CMK (cell line): ENCODE measurements at places on chromosomes 12 and 14.
A peak's percentile ranks its signal among the peaks of the same experiment; 100 is the strongest.

DNA sequence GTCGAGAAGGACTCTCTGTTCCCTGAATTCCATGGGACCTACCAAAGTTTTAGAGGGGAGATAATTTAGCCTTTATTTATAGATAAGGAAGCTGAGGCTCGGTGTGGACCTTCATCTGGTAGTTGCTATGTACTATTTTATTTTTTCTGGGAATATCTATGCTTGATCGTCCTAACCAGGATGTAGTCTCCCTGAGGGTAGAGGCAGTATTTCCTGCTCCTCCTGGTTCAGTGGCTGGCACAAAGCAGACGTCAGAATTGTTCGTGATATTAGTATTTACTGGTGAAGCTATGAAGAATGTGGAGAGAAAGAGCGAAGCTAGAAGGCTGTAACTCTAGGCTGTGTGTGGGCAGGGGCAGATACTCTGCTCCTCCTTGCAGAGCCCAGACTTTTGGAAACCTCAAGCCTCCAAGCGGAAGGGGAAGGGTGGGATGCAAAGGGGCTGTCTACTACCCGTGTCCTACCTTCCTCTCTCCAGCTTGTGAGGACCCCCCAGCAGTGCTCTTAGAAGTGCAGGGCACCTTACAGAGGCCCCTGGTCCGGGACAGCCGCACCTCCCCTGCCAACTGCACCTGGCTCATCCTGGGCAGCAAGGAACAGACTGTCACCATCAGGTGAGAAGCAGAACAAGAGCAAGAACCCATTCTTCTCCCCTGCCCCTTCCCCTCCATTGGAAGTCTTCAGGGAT is 1.4 kb downstream of the LRP10 start:
- no peak for DNase-seq

GRCh38 chr12:91239481-91239880 is 56.9 kb upstream of the DCN start:
- DNase-seq: no peak

DNA sequence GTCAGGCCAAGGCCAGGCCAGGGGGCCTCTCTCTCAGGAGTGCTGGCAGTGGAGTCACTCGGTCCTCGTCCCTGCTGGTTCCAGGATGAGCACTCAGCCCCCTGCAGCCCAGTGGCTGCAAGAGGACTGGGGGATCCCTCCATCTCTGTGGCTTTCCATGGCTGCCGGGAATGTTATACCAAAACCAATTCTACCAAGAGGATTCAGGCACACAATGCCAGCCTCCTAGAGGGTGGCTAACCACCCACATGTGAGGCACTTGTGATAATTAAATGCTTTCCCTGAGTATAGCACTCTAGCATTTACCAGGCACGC is 21.9 kb downstream of the ASB2 start:
- no peak for DNase-seq

DNA sequence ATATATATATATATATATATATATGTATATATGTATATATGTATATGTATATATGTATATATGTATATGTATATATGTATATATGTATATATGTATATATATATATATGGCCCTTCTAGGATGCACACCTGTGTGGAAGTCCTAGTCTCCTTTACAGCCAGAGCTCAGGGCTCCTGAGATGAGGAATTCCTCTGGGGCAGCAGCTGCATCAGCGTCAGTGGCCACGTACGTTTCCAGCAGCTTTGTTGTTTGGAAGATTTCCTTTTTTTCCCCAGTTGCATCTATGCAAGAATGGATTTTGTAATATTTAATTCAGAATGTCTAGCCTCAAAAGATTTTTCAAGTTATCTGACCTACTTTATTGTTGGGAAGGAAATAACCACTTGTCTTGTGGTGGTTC is 68.6 kb downstream of the TNFAIP2 start:
- no peak for DNase-seq

DNA sequence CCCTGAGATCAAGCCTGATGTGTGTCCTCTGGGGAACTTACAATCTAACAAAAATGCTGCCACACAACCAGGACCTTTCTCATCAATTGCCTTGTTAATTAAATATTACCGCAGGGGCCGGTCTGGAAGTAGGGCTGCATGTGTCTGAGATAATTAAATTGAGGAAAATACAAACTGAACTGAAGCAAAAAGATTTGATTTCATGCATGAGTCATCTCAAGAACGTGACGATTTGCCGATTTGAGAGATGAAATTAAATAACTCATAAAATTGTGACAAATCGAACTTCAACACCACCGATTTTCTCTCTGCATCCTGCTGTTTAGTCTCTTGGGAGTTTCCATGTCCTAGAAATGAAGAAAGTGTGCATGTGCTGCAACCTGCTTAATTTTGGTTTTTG is 94.6 kb upstream of the DAAM1 start:
- DNase-seq: no peak

GRCh38 chr14:100504372-100505078 is 82.7 kb downstream of the BEGAIN start:
- DNase-seq: no peak

DNA sequence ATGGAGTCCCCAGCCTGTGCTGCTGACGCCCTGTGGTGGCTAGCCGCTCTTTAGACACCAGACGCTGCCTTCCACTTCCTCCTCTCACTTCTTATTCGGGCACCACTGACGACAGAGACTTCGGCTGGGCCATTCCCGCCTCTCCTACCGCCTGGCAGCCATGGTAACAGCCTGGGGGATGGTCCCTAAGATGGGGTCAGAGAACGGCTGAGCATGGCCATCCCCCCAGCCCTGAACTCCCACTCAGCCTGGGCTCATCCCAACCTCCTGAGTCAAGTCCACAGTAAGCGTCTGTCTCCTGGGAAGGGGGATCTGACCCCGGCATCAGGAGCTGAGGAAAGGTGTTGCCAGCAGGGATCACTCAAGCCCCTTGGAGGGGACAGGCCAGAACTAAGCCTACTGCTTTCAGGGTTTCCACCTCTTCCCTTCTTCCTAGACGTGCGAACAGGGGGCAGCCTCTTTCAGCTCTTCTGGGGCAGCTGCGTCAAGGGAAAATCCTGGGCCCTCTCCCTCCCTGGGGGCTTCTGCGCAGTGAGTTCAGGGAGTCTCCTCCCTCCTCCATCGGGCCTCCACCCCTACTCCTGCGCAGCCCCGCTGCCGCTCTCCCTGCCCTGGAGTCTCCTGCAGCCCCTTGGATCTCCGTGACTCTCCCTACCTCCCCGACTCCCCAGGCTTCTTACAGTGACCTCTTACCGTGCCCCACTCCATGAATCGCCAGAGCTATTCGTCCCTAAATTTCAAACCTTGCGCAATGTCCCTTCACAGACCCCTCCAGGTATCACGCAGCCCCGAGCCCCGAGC is 643 bp upstream of the TAMALIN start:
- DNase-seq: no peak

DNA sequence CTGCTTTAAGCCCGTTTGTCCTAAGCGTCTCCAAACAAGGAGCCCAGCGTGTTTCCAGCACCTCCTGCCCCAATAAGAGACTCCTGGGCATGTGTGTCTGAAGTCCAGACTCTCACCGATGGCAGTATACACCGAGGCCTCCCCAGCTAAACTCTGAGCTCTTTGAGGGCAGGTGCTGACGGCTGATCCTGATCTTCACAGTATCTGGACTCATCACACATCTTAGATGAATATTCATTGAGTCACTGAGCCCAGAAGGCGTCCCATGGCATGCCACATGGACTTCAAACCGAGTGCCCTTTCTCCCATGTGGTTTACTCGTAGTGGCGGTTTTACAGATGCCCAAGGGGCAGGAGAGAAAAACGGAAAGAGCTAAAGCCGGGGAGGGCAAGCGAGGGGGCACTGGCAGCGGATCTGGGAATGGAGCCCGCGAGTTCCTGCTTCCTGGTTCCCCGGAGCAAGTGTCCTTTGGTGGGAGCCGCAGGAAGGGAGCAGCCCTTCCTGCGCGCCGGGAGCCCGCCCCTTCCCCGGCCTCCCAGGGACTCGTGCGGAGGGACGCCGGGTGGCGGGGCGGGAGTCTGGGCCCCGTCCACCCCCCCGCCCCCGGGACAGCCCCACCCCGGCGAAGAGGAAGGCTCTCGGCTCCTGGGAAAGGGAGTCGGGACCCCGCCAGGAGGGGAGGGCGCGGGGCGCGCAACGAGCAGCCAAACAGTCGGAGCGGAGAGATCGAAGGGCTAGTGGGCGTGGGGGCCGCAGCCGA is 585 bp upstream of the TEAD4 start:
- DNase-seq: peak; percentile 47

DNA sequence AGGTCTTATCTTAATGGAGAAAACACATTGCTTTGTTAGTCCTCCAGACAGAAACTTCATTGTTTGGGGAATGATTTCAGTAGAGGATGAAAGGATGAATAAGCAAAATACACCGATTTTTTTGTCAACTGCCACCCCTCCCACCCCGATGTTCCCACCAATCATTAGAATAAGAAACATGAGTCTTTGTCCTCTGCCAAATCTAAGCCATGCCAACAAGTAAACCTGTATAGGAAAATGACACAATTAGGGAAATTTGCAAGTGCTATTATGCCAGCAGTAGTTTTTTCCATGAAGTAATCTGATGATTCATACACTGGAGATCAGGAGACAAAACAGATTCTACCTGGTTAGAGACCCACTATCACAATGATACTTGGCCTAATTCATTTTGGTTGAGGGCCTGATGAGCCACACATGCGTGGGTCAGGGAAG is 35.9 kb downstream of the FLRT2 start:
- DNase-seq: no peak

- no peak for DNase-seq
Observed at GRCh38 chr14:99604766-99605298, 825 bp upstream of the CCDC85C start.

- DNase-seq: no peak
Observed at GRCh38 chr14:50668826-50669143, 679 bp upstream of the SAV1 start.

DNA sequence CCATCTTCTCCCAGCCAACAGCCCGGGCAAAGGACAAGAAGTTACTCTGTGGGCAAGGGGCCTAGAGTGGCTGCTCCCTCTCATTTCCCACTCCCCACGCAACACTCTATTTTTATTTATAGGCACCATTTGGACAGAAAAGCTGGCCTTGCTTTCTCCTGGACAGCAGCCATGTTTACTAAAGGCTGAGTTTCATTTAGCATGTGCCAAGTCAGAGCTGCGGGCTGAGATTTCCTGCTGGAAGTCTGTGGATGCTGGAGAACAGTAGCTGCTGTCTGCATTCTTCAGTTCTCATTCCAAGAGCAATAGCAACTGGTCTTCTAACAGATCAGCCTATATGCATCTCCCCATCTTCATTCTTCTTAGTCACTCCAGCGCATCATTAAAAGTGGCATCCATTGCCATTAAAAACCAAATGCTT is 8.3 kb downstream of the COL2A1 start:
- DNase-seq: no peak

DNA sequence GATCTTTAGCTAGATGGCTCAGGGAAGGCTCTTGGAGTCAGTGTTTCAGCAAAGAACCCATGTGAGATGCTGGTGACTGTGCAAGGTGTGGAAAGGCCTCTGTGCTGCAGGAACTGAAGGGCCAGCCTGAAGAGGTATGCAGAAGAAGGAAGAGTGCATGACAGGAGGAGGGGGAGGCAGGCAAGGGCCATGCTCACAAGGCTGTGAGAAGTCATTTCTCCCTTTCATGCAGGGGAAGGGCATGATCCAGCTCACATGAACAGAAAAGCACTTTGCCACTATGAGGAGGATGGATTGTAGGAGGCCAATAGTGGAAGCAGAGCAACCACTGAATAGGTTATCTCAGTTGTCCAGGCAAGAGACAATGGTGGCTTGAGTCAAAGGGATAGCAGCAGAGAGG is 83.7 kb downstream of the SSPN start:
- peak; percentile 41 for DNase-seq

DNA sequence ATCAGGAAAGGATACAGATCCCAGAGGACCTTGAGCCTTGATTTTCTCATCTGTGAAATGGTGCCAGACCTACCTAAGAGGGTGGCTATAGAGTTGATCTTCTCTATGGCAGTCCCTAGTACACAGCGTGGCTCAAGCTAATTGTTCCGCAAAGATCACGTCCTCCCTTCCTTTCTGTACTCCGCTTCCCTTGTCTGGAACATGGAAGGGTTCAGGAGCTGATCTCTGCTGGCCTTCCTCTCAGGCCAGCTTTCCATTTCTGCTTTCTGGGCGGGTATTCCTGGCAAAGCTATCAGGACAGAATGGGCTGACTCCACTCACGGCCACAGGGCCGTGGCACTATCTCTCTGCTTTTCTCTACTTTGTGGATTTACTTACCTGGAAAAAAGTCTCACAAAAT is 6.5 kb downstream of the CAMKK2 start:
- DNase-seq: no peak

- DNase-seq: no peak
Observed at GRCh38 chr14:104087505-104087904, 2.0 kb downstream of the ASPG start.

- no peak for DNase-seq
Observed at GRCh38 chr14:61641914-61642613, 53.2 kb upstream of the HIF1A start.

GRCh38 chr12:104677441-104678089 is 220.8 kb downstream of the CHST11 start:
- DNase-seq: no peak

GRCh38 chr12:132456944-132457495 is 32.9 kb upstream of the FBRSL1 start:
- DNase-seq: no peak

DNA sequence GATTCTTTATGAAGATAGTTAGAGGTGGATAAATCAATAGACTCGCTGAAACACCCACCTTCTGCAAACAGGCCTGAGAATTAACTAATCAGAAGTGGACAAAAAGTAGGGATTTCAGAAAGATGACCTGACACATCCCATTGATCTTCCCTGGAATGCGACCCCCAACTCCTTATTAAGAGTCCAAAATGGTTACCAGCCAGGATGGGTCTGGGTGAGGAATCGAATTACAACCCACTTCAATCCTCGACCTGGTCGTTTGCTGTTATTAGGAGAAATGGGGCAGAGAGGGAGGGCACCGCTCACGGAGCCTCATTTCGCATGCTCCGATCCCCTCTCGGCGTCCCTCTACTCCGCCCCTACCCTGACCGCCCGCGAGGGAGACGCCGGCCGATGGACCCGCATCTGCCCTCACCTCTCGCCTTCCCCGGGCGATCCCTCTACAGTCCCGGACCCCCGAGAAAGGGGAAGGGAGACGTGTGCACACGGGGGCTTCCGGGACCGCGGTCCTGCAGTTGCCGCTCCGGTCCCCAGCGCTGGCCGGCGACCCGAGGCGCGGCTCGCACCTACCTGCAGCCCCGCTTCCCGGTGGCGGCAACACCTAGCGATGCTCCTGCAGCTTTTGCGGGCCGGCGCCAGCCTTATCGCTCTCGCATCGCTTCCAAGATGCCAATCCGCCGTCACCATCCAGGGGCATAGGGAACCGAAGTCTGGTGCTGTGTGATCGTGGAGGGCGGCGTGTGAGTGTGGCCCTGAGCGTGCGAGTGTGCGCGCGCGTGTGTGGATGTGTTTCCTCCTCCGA is 69.3 kb upstream of the USP15 start:
- no peak for DNase-seq

- DNase-seq: no peak
Observed at GRCh38 chr14:36675581-36675980, 13.9 kb downstream of the PAX9 start.

DNA sequence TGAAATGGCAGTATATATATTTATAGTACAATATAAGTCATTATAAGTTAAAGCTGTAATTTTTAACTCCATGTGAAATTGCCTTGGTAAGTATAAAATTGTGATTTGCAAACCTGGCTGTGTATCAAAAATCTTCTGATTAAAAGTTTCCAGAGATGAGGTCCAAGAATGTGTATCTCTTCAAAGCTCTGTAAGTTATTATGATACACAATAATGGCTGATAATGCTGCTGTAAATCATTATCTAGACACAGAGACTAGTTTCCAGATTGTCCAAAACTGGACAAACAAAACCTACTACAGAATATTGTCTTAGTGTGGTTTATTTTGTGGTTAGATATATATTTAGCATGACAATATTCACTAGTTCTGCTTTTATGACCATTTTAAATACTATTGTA is 514.8 kb downstream of the SLC6A15 start:
- DNase-seq: no peak
